ENCODE measurements at places on chromosomes 13 and 19. TPM values are rescaled to one million over a fixed set of nuclear protein-coding genes. Genes with fewer than 3 reads are reported as not detected.

IQCN gene
- 12.6 TPM for total RNA-seq

LENG9 gene
- total RNA-seq = 2.1 TPM

- DNase-seq = no peak
These were observed 1.4 kb downstream of the BTBD2 start for GRCh38 chr19:2014131-2014571.

GRCh38 chr19:19297759-19298158, 22.6 kb downstream of the SUGP1 start:
- no peak for DNase-seq

DNA sequence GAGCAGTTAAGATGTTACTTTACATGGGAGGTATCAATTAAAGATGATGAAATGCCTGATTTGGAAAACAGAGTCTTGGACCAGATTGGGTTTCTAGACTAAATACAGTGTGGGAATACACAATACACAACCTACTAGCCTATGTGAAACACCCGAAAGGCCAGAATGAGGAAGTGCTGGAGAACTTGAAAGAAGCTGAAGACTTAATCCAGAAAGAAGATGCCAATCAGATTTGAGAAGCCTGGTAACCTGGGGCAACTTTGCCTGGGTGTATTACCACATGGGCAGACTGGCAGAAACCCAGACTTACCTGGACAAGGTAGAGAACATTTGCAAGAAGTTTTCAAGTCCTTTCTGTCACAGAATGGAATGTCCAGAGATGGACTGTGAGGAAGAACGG, 43.2 kb downstream of the N4BP2L1 start:
- no peak for DNase-seq

DNA sequence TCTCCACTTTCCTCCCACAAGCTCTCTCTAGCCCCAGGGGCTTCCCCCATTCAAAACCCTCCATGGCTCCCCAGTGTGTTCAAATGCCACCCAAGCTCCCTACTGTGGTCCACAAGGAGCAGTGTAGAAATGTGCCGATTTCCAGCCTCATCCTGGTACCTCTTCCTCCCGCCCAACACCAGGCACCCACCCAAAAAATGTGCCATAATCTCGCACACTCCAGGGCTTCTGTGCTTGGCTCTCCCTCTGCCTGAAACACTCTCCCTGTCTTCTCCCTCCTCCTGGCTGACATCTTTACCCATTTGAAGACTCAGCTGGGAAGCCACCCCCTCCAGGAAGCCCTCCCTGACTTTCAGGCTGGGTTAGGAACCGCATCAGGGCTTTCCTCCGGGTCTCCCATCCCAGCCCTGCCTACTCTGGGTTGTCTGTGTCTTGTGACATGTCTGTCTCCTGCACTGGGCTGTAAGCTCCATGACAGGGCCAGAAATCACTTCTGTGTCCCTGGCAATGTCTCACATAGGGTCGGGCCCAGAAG, 16.6 kb upstream of the MEIS3 start:
- DNase-seq = no peak

DNA sequence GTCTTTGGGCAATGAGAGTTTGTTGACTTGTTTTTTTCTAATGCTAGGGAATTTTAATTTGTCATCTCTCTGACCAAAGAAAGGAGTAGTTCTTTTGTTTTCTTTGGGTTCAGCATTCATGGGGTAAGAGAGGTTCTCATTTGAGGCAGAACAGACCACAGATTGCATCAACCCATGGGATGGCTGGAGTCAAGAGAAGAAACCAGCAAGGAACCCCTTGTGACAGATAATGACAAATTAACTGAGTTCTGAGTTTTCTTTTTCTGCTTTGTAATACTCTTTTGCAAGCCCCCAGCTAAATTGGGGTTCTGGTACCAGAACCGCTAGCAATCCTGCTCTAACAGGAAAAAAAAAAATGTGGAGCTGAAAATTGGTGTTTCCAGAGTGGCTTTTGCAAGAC, 864.1 kb downstream of the DIAPH3 start:
- no peak for DNase-seq

SMIM24 gene
- total RNA-seq = not detected

GRCh38 chr13:33860526-33860925, 42.6 kb downstream of the RFC3 start:
- DNase-seq = no peak

DENND1C gene
- total RNA-seq = not detected

APOC4 gene
- not detected for total RNA-seq

DNA sequence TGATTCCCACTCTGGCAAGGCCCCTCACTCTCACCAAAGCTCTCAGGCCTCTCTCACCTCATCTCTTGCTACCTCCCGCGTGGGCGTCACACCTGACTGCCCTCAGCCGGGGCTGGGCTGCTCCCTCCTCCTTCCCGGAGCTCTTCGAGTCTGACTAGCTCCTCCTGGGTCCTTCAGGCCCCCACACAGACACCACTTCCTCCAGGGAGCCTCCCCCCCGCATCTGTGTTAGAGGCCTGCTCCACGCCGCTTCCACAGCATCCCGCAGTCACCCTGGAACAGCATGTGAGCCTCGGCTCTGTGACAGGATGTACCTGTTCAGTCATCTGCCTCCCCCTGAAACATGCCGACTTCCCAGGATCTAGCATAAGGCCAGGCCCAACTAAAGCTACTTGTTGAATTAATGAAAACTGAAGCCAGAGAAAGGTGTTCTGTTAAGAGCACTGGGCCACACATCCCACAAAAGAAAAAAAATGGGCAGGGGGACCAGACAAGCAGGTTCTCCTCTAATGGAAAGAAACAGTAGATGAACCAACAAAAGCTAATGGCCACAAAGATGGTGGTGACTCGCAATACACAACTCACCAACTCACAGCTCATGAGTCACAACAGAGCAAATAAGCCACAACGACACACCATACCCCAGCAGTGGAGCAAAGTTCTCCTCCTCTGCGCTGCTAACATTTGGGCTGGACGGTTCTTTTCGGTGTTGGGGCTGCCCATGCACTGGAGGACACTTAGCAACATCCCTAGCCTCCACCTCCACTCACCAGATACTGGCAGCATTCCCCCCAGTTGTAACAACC, 3.0 kb downstream of the PPP6R1 start:
- peak; percentile 55 for DNase-seq

- DNase-seq = peak; percentile 91
These were observed 811 bp downstream of the ARMC6 start for GRCh38 chr19:19034204-19034624.

PRRG2 gene
- total RNA-seq = 5.8 TPM

KLF1 gene
- not detected for total RNA-seq

GRCh38 chr13:44402899-44403445, 29.3 kb downstream of the SERP2 start:
- DNase-seq = no peak

DNA sequence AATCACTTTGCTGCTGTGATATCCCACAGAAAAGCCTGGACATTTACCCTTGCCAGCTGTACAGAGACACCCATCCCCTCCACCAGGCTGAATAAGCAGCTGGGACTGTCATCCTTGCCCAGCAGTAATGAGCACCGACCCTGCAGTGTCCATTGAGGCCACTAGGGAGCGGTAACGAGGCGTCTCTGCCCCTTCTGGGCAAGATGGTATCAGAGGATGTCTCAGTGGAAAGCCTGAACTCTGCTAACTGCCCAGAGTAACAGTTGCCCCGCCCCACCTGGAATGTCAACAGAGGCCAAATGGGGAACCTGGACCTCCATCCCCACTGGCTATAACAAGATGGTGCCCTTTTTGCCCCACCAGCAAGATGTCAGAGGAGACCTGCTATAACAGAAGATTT, 22.8 kb upstream of the CEACAM20 start:
- peak; percentile 62 for DNase-seq

CLC gene
- total RNA-seq = not detected

All from Daoy (cell line).